Vagina (tissue), 2 donors: ENCODE measurements at places on chromosomes 13 and 19. TPM values are rescaled to one million over a fixed set of nuclear protein-coding genes. Genes with fewer than 3 reads are reported as not detected.
A peak's percentile ranks its signal among the peaks of the same experiment; 100 is the strongest.

- no peak for DNase-seq
These were observed 14.9 kb downstream of the LAIR2 start for GRCh38 chr19:54517483-54517882.

DNA sequence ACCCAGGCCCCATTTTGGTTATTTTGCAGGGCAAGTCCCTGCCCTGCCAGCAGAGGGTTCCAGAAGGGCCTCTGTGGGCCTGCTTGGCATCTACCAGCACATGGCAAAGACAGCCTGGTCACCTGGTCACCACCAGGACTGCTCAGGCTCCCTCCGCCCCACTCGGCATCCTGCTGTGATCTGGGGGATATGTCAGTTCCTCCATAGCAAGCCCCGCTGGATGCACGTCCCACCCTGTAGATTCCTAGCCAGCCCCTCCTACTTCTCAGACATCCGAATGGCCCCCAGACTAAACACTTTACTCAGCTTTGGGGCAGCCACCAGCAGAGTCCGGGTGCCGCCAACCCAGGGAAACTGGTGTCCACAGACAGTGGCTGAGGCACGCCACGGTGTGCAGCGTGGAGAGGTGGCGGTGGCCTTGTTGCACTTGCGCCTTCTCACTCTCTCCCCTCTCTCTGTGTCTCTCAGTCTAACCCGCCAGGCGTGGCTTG lies 31.8 kb upstream of the USE1 start:
- DNase-seq, result no peak

DNA sequence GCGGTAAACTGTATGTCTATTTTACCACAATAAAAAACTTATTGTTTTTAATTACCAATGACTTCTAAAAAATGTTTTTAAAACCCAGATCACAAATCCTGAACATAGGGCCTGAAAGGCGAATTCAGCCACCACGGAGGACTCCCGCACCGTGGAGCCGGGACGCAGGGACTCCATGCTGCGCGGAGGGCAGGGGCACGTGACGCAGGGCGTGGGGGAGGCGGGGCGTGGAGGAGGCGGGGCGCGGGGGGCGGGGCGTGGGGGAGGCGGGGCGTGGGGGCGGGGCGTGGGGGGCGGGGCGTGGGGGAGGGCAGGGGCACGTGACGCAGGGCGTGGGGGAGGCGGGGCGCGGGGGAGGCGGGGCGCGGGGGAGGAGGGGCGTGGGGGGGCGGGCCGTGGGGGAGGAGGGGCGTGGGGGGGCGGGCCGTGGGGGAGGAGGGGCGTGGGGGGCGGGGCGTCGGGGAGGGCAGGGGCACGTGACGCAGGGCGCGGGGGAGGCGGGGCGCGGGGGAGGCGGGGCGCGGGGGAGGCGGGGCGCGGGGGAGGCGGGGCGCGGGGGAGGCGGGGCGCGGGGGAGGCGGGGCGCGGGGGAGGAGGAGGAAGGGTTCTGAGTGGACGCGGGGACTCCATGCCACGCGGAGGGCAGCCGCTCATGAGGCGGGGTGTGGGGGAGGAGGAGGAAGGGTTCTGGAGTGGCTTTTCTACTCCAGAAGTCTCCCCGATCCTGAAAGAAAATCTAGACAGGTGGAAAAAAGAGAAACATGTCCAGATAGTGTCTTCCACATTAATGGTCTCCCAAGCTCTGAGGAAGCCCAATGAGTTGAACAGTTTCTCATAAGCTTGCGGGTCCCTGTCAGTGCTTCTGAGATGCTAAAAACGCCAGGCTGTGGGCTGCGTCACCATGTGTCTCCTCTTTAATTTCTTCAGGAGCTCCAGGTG lies 4.4 kb upstream of the PROZ start:
- DNase-seq, result peak; percentile 95

DNA sequence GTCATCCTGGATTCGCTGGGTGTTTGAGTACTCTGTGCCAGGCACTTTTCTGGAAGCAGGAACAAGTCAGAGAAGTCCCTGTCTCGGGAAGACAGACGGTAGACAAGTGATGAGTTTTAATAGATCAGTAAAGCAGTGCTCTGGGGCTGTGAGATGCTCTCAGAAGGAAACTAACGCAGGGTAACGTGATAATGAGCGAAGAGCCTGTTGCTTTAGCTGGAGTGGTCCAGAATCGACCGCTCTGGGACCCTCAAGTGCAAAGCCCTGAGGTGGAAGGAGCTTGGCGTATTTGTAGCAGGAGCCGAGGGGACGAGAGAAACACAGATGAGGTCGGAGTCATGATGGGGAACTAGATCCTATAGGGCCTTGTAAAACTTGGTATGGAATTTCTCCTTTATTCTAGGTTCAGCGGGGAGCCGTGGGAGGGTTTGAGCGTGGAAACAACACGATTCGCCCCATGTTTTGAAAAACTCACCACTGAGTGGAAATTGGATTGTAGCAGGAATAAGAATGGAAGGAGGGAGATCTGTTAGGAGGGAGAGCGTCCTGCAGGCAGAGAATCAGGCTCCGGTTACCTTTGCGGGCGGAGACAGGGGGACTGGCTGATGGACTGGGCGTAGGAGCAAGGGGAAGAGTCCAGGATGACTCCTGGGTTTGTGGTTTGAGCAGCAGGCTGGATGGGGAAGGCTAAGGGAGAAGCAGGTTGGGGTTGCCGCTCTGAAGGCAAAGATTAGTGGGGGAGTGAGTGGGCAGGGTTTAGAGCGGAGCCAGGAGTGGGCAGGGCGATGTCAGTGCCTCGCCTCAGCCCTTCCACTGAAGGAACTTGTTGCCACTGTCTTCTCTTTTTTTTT lies 763 bp downstream of the POLD1 start:
- DNase-seq, result no peak

- DNase-seq, result no peak
These were observed 2.8 kb downstream of the MYADM start for GRCh38 chr19:53870485-53870844.

GRCh38 chr13:25453850-25454365 lies 82.1 kb downstream of the ATP8A2 start:
- DNase-seq, result no peak

- DNase-seq, result no peak
These were observed 70.3 kb downstream of the ALOX5AP start for GRCh38 chr13:30805603-30806011.

GRCh38 chr13:22235285-22235949 lies 564.5 kb downstream of the FGF9 start:
- no peak for DNase-seq

- DNase-seq, result no peak
These were observed 9.1 kb downstream of the ARID3A start for GRCh38 chr19:934865-935479.

DNA sequence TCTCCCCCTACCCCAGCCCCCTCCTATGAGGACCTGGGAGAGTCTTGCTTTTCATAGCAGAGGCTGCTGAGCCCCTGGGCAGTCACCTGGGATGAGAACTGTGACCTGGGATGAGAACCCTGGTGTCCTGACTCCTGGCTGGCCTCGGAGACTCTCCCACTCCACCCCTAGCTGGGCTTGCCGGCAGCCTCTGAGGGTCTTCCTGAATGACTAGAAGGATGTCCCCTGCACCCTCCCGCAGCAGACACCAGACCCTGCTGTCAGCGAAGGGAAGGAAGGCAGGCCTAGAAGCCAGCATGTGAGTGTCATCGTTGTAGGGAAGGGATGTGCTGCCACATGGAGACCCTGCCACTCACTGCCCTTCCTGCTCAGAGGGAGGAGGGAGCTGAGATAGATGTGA lies 203.4 kb upstream of the ZNF536 start:
- peak; percentile 70 for DNase-seq

GRCh38 chr19:35558400-35559280 lies 4.8 kb downstream of the ATP4A start:
- no peak for DNase-seq

- no peak for DNase-seq
These were observed 43.9 kb downstream of the RGCC start for GRCh38 chr13:41501281-41501680.

GRCh38 chr19:34969721-34970120 lies 5.7 kb upstream of the ZNF792 start:
- DNase-seq, result no peak

GRCh38 chr13:106182404-106182803 lies 353.1 kb downstream of the EFNB2 start:
- DNase-seq, result no peak

- DNase-seq, result peak; percentile 70
These were observed 117.5 kb downstream of the CRYL1 start for GRCh38 chr13:20408181-20408580.

GRCh38 chr13:40777166-40777808 lies 6.3 kb upstream of the MRPS31 start:
- no peak for DNase-seq

- no peak for DNase-seq
These were observed 133.9 kb downstream of the AKAP11 start for GRCh38 chr13:42405665-42406390.

GRCh38 chr13:34657716-34658115 lies 284.4 kb upstream of the NBEA start:
- DNase-seq, result no peak

DNA sequence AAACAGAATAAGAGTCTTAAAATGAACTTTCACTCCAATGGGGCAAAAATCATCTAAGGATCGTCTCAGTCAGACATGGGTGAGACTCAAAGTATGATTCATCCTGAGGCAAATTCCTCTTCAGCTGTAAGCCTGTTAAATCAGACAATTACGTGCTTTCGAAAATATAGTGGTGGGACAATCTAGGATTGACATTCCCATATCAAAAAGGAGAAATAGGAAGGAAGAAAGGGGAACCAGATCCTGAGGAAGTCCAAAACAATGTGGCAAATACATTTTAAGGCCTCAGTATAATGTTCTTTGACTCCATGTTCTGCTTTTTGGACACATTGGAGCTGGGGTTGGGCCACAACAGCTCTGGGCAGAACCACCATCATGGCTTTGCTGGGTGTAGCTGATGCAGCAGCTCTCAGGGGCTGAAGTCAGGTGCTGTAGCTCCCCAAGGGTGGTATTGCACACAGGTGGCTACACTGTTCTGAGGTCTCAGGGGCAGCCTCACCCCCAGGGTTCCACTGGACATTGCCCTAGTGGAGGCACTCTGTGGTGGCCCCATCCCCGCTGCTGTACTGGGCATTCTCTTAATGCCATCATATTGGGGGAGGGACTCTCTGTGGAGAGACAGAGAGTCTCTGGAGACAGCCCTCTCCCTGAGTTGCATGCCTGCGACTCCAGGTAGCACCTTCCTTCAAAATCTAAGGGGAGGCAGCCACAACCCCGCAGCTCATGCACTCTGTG lies 5.7 kb upstream of the FPR3 start:
- no peak for DNase-seq

DNA sequence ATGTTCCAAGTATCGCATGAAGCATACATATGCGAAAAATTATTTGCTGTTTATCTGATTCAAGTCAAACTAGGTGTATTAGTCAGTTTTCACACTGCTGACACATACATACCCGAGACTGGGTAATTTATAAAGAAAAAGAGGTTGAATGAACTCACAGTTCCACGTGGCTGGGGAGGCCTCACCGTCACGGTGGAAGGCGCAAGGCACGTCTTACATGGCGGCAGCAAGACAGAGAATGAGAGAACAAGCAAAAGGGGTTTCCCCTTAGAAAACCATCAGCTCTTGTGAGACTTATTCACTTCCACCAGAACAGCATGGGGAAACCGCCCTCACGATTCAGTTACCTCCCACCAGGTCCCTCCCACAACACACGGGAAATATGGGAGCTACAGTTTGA lies 13.0 kb upstream of the PROZ start:
- peak; percentile 55 for DNase-seq

DNA sequence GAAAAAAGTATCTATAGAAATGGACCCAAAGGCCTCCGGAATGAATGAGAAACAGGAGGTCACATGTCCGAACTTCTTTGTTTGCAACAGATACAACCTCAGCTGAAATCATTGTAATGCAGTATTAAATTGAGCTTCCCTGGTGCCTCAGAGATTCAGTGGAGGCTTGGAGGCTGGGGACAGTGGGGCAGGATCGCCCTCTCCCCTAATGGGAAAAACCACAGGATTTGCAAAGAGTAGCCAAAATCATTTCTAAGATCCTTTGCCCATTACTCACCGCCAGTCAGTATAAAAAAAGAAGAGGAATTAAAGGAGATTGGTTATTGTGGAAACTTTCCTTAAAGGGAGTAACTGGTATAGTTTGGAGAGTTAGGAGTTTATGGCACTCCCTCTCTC lies 30.4 kb upstream of the IRS2 start:
- DNase-seq, result no peak

DNA sequence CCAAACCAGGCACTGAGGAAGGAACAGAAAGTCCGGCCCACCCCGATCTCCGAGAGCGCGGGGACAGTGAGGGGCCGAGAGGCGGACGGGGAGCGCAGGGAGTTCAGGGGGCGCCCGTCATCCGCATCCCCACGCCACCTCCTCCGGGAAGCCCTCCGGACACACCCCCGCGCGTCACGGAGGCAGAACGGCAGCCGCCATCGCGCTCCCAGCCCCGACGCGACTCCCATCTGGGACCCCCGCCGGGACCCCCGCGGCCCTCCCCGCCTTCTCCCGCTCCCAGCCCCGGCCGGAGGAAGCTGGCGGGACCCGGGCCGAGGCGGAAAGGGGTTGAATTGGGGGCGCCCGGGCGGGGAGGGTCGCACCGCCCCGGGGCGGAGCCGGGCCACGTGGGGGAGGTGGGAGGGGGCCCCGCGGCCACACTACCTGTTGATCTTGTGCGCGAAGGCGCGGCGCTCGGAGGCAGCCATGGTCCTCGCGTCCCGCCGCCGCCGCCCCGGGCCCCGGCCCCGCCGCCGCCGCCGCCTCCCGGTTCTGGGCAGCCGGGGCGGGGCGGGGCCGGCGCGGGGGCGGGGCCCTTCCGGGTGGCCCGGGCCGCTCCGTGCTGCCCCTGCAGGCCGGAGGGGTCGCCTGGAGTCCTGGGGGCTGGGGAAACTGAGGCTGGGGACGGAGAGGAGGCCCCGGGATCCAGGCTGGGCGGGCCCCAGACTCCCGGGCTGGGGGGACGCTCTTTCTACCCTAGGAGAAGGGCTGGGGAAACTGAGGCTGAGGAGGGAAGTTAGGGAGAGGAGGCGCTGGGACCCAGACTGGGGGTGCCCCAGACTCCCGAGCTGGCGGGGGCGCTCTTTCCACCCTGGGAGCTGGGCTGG lies at the start of gene DOCK6:
Gene DOCK6 (minus strand): TSS at position 554 of the 869 bp plus-strand sequence. CDS start 84 bp downstream, at position 470.
- DNase-seq, result no peak

GRCh38 chr13:55106509-55106908 lies 2034.2 kb upstream of the PRR20A start:
- DNase-seq, result no peak

Gene TMEM59L
- total RNA-seq, result 4.2 TPM

Gene ZNF175
- total RNA-seq, result 8.1 TPM

Gene PCSK4
- 5.4 TPM for total RNA-seq

Gene TBXA2R
- total RNA-seq, result 1.7 TPM

Gene KRTDAP
- 687 TPM for total RNA-seq

Gene ZNF541
- total RNA-seq, result not detected

Gene NPHS1
- total RNA-seq, result not detected

Gene PODNL1
- total RNA-seq, result 5.2 TPM

Gene PROZ
- not detected for total RNA-seq

Gene SMIM7
- 75.1 TPM for total RNA-seq

Gene IGSF23
- not detected for total RNA-seq

Gene TTC9B
- total RNA-seq, result not detected
